MV-4-11 (cell line): ENCODE measurements at places on chromosomes 2 and 18.

- DNase-seq, result no peak
Observed at GRCh38 chr2:226916669-226917068, 80.8 kb downstream of the RHBDD1 start.

- no peak for DNase-seq
Observed at GRCh38 chr2:83063511-83063910, 1395.6 kb downstream of the SUCLG1 start.

GRCh38 chr2:172282944-172283343 is 144.4 kb upstream of the ITGA6 start:
- peak; percentile 56 for DNase-seq

DNA sequence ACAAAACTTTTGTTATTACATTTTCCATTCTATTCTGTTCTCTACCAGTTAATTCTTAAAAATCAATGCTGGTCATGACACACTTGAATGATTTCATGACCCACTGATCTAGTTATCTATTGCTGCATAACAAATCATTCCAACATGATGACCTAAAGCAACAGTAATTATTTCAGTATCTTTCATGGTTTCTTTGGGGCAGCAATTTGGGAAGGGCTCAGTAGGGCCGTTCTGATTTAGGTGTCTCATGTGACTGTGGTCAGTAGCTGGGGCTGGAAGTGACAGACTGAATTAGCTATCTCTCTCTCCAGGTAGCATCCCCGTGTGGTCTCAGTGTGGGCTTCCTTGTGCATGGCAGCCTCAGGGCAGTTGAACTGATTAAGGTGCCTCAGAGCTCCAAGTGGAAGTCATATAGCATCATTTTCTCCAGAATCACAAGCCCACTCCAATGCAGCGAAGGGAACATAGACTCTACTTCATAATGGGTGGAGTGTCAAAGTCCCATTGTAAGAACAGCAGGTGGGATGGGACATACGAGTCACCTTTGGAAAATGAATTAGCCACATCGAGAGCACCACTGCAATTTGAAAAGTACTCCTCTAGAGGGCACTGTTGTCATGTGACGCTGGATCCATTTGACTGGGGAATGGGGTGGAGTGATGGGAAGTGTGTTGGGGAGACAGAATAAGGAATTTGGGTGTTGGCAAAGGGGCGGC is 39.1 kb upstream of the FAM136A start:
- DNase-seq, result peak; percentile 24

DNA sequence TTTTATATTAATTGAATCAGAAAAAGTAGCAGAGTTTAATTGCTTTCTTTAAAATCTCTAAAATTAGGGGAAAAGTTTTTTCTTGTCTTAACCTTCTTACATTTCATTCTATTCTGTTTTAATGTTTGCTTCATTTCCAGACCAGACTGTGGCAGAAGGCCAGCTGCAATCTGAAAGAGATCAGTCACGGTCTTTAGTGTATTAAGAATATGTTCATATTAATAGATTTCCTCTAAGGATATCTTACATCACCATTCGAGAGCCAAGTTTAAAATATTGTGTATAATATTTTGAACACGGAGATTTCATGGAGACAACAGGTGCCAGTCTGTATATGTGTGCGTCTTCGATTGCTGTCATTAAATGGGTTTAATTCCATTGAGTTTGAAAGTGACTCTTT is 230.9 kb upstream of the ZSWIM2 start:
- no peak for DNase-seq

DNA sequence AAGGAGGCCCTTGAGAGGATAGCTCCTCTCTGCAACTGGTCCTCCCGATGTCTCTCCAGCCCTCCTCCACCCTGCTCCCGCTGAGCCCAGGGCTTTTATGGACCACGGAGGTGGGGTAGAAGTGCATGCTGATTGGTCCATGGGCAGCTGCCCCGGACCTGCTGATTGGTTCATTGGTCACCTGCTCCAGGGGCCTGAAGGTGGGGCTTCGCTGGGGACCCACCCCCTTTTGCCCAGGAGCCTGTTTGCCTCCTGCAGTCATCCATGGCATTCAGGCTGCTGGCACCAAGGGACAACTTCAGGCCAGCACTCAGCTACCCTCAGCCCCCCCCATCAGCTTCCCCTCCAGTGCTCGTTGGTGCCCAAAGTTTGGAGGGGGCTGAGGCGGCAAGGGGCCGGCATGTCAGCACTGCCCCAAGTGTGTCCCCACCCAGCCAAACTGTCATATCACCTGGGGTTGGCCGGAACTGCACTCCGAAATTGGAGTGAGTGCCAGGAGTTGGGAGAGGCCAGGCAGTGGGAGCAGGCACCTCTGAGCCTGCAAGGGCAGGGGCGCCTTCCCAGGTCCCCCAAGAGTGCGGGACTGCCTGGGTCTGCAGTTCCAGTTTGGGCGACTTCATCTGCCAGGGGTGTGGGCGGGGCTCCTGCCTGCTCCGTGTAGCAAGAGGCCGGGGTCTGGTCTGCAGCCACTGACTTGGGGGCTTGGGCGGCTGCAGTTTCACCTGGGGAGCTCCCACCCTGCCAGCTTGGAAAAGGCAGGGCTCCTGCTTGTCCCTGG is 288.9 kb downstream of the RDH14 start:
- DNase-seq, result no peak

DNA sequence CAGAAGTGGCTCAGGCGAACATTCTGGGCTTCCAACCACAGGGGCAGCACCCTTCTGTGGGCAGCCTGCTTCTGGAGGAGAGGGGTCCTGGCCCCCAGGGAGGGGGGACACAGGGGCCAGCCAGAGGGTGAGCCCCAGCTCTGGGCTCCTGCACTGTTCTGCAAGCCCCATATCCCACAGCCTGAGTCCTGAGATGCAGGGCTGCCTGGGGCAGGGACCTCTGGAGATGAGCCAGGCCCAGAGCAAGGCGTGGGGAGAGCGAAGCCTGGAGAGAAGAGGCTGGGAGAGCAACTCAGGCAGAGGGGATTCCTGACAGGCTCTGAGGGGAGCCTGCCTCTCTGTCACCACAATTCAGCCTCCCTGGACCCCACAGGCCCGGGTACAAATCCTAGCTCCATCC is 13.5 kb upstream of the PRSS56 start:
- DNase-seq, result no peak

GRCh38 chr2:94986392-94986963 is 39.0 kb upstream of the MAL start:
- DNase-seq, result peak; percentile 49

GRCh38 chr2:9199716-9200632 is 6.6 kb upstream of the ASAP2 start:
- no peak for DNase-seq

GRCh38 chr2:238997684-238998083 is 149.8 kb downstream of the TWIST2 start:
- no peak for DNase-seq
